CD4-positive, alpha-beta T cell treated with Interleukin-17A for 1 hour (primary cell): ENCODE measurements at places on chromosomes 3 and 15.
A peak's percentile ranks its signal among the peaks of the same experiment; 100 is the strongest.

DNA sequence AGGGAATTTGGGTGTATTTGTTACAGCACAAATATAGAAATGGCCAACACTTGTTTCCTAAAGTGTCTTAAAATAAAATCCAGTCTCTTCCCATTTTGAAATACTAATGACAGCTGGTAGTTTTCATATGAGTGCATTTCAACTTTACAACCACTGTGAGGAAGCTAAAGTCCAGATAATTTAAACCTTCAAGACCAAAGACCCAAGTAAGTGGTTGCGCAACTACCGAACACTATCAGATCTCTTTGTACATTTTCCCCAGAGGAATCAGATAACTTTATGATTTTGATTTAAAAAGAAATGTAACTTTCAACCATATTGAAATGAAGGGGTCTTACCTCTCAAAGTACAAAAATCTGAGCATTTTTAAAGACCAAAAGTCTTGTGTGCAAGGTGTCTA is 14.3 kb downstream of the BCL2L10 start:
- no peak for DNase-seq

DNA sequence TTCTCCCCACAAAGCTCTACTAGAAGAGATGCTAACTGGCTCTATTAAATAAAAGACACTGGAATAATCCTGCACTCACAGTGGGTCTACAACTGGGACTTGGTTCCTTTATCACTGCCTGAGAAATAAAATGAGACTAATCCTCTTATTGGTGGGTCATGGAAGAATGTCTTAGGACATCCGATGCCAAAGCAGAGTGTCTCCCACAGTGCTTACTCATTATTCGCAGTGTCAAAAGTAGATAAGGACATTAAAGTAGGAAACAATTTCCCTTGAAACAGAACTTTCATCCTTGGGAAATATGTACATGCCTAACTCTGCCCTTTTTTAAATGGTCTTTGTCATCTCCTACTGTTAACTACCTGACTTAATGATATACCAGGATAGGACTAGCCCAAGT is 71.5 kb downstream of the GSK3B start:
- DNase-seq, result no peak

DNA sequence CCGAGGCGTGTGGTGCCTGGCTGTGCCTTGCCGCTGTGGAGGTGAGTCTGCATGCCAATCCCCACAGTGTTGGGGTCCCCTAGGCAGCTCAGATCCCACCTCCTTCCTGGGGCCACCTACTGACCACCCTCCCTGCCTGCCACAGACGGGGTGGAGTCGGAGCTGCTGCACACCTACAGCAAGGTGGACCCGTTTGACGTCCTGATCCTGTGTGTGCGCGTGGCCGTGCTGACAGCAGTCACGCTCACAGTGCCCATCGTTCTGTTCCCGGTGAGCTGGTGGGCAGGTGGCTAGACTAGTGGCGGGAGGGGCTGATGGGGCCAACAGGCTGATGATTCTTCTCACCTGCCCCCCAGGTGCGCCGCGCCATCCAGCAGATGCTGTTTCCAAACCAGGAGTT is 13.4 kb downstream of the SLC38A3 start:
- no peak for DNase-seq

DNA sequence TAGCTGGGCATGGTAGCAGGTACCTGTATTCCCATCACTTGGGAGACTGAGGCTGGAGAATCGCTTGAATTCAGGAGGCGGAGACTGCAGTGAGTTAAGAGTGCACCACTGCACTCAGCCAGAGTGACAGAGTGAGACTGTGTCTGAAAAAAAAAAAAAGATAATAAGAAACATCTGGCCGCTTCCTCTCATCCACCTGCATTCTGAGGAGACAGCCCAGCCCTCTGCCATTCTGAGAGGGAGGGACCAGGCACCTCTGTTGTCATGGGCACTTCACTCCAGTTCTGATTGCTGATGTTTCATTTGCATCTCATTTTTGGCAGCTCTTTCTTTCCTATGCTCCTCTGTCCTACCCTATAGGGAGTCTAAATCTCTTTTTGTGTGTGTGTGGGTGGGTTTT is 36.4 kb upstream of the GSK3B start:
- DNase-seq, result no peak

- no peak for DNase-seq
These were observed 188.0 kb downstream of the SOX2 start for GRCh38 chr3:181899702-181900101.

GRCh38 chr15:86183596-86184491 is 104.2 kb downstream of the AGBL1 start:
- DNase-seq, result no peak

GRCh38 chr3:36380221-36381031 is at the start of gene STAC:
Gene STAC (plus strand): TSS chr3:36380504. CDS start chr3:36380644, 140 bp downstream.
- no peak for DNase-seq

- peak; percentile 12 for DNase-seq
These were observed 2.1 kb downstream of the RFX7 start for GRCh38 chr15:56241374-56242105.

- no peak for DNase-seq
These were observed 12.5 kb downstream of the GSK3B start for GRCh38 chr3:120081719-120082118.

DNA sequence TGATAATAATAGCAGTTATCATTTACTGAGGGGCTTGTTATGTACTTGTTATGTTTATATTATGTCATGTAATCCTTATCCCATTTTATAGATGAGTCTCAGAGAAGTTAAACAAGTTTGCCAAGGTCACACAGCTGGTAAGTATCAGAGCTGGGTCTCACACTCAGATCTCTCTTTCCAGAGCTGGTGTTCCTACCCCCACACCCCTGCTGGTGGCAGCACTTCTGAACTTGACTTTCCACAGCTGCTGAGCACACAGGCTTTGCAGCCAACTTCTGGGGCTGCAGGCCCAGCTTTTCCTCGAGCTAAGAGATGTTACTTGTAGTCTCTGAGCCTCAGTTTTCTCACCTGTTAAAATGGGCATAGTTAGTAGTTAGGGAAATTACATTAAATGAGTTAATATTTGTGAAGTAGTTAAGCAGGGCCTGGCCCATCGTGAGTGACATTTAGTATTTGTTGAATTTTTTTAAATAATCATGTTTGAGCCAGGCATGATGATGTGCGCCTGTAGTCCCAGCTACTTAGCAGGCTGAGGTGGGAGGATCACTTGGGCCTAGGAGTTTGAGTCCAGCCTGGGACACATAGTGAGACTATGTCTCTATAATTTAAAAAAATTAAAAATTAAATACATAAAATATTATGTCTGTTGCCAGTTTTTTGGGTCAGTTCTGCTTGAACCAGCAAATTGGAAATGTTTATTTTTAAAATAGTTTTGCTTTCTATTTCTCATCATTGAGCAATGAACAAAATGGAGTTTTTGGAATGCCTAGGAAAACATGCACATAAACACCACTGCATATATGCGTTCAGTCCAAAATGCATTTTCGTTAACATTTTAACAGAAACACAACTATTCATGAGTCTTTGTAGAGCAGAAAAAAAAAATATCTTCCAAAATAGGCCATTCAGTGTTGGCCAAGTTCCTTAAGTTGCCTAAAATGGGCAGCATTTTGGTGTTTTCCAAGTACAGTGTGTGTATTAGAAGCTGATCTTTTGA is 87.3 kb downstream of the SMAD6 start:
- no peak for DNase-seq

DNA sequence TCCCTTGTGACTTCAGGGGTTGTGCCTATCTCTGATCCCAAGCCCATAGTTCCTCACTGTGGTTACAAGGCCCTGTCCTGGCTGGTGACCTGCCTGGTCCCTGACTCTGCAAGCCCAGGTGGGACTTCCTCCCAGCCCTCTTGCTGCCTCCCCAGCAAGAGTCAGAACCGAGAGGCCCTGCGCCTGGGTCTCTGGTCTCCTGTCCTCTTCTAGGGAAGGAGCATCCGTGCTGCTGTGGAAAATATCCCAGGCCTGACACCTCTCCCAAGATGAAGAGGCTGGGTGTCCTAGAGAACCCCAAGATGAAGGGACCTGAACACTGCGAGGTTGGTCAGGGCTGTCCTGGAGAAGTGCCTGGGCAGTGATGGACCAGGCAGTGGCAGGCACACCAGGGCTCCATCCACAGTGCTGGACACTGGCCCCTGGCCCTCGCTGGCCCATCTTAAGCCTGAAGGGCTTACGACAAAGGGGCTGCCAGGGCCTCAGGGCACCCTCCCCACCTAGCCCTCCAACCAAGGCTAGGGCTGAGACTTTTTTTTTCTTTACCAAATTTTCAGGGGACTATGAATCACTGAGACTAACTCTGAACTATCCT is 32.7 kb downstream of the PTH1R start:
- no peak for DNase-seq

- DNase-seq, result no peak
These were observed 35.6 kb upstream of the MECOM start for GRCh38 chr3:169699070-169699469.

GRCh38 chr3:175896655-175897054 is 1037.5 kb downstream of the NAALADL2 start:
- no peak for DNase-seq

- DNase-seq, result no peak
These were observed 141.7 kb downstream of the TIGIT start for GRCh38 chr3:114435386-114436115.

- DNase-seq, result no peak
These were observed 561 bp upstream of the CPLX3 start for GRCh38 chr15:74825866-74826265.

DNA sequence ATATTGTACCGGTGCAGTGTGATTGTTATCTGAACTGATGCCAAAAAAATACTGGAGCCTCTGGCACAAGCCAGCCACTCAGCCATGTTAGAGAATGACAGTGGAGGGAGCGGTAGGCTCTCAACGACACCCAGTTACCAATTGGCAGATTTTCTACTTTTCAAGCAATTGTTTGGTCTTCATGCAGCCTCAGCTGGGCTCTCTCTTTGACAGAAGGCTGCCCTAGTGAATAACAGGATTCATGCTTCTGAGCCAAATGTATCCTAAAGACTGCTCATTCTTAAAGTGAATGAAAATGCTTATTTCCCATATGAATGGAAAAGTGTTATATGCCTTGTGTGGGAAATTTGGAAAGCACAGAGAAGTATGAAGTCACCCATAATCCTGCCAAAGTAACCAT is 261.2 kb upstream of the TRIM42 start:
- DNase-seq, result no peak

- no peak for DNase-seq
These were observed 1066.5 kb downstream of the PLOD2 start for GRCh38 chr3:145094355-145094941.

DNA sequence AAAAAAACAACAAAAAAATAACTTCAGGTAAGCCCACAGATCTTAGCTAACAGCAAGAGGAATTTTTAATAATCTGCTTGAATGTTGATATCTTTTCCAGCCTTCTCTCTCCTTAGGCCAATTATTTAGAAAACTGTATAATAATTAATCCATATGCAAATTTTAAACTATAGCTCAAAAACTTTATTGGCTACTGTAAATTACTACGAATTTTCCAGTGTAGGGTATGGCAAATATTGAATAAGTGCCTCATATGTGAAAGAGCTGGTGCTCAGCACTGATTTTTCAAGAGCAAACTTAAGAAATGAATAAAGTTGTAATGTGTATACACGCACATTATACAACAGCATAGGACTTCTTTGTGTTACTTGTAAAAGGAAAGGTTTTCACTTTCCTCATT is 123.0 kb downstream of the TFDP2 start:
- no peak for DNase-seq

DNA sequence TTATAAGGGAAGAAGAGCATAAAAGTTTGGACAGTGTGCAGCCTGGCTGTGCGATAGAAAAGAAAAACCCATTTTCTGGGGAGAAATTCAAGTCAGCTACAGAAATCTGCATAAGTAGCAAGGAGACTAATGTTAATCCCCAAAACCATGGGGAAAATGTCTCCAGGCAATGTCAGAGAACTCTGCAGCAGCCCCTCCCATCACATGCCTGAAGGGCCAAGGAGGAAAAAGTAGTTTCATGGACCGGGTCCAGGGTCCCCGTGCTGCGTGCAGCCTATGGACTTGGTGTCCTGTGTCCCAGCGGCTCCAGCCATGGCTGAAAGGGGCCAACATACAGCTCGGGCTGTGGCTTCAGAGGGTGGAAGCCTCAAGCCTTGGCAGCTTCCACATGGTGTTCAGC is 28.3 kb upstream of the COLQ start:
- DNase-seq, result no peak

DNA sequence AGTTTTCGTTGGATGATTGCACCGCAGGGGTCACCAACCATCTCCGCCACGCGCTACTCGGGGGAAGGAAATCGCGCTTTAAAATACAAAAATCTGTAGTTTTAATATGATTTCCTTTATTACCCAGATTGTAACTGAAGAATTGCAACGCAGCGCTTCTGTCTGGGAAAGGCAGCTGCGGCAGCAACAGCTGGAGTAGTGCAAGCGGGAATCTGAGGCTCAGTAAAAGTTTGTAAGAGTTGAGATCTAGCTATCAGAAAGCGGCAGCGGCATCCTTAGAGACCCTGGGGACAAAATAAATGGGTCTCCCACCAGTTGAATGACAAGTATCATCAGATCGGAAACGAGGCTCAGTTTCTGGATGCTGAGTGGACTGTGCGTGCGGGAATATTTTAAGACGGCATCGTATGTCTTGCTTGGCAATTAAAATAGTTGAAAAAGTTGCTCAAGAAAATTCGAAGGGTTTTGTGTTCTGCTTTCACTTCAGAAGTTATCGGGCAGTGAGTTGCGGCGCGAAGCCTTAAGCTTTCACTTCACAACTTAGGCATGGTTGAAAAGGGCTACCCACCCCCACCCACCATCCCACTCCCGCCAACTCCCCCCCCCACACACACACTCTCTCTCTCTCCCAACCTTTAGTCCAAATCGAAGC is 2.7 kb downstream of the MECOM start:
- DNase-seq, result no peak

- no peak for DNase-seq
These were observed 315.6 kb upstream of the THBS1 start for GRCh38 chr15:39265261-39265660.

GRCh38 chr15:91146728-91147127 is 46.7 kb downstream of the SV2B start:
- DNase-seq, result no peak

DNA sequence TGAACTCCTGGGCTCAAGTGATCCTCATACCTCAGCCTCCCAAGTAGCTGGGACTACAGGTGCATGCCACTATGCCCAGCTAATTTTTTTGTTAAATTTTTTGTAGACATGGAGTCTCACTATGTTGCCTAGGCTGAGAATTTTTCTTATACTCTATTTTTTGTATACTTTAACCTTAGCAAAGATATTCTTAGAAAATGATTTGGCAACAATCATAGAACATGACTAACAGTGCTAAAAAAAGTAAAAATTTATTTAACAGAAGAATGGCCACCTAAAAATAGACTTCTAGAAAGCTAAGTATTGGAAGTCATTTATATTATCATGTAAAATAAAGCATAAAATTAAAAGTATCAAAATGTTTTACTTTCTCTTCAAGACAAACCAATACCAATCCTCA is 322.3 kb downstream of the PLCL2 start:
- DNase-seq, result no peak

DNA sequence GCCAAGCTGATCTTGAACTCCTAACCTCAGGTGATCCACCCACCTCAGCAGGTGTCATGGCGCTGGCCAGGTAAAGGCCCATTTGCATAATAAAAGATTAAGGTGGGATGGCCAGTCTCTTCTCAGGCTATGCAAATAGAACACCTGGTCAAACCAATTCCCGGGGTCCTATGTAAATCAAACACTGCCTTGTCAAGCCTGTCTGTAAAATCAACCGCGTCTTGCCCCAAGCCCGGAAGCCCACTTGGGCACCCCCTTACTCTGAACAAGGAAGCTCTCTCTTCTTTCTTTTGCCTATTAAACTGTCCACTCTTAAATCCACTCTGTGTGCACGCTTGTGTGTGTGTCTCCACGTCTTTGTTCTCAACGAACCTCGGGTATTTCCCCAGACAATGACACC is 13.0 kb upstream of the POC1A start:
- no peak for DNase-seq
